ENCODE measurements at places on chromosomes 12 and 14.

DNA sequence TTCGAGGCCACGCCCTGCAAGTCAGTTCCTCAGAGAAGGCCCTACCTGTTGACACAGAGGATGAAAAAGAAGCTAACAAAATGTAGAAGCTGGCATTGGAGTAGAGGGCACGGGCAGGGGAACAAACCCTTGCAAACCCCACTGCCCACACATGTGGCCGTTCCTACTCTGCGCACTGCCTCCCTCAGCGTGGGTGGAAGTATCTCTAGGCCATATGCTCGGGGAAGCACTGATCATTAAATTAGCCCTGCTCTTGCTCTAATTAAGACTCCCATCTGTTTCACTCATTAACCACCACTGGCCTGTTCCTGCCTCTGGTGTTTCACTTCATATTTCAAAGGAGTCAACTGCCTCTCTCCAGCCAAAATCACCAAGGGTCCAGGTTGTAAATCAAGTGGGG is 201.2 kb upstream of the SFSWAP start:
- DNase-seq: no peak

DNA sequence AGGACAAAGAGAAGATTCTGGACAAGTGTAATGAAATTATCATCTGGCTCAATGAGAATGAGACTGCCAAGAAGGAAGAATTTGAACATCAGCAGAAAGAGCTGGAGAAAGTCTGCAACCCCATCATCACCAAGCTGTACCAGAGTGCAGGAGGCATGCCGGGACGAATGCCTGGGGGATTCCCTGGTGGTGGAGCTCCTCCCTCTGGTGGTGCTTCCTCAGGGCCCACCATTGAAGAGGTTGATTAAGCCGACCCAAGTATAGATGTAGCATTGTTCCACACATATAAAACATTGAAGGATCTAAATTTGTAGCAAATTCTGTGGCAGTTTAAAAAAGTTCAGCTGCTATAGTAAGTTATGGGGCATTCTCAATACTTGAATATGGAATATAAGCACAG is 174.3 kb upstream of the CCND2 start:
- DNase-seq: no peak

GRCh38 chr14:62253171-62253570 is 491.0 kb downstream of the SNAPC1 start:
- no peak for DNase-seq

GRCh38 chr14:51454351-51454750 is 197.4 kb upstream of the FRMD6 start:
- no peak for DNase-seq

GRCh38 chr12:64192644-64193444 is 29.3 kb downstream of the KICS2 start:
- no peak for DNase-seq

GRCh38 chr14:31834616-31835015 is 242.5 kb upstream of the ARHGAP5 start:
- no peak for DNase-seq

GRCh38 chr12:24937553-24938244 is 11.2 kb downstream of the BCAT1 start:
- no peak for DNase-seq

- no peak for DNase-seq
These were observed 14.0 kb downstream of the CEP83 start for GRCh38 chr12:94445662-94446061.

GRCh38 chr14:55762595-55763232 is 182.7 kb downstream of the KTN1 start:
- no peak for DNase-seq

GRCh38 chr14:96925422-96925821 is 128.2 kb downstream of the VRK1 start:
- no peak for DNase-seq

DNA sequence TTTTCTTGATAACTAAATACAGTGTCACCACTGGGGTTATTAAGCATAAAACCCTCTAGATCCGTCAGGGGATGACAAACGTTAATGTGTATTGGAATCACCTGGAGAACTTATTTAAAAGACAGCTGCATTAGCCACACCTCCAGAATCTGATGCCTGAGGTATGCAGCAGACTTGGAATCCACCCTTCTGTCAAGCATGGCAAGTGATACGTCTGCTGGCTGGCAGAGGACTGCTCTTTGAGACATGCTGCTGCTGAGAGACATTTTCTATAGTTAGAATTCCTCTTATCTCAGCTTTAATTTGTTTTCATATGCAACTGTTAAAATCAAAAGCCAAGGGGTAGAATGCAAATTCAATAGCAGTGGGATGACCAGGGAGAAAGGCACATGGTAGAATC is 496.3 kb downstream of the NELL2 start:
- no peak for DNase-seq

- no peak for DNase-seq
These were observed 266.2 kb downstream of the TMTC2 start for GRCh38 chr12:82952946-82953345.

- peak; percentile 10 for DNase-seq
These were observed at the start of gene LRRC9 for GRCh38 chr14:59919570-59920377. Gene LRRC9, plus strand, starts transcription at chr14:59920144.

GRCh38 chr14:81313775-81314429 is 86.2 kb downstream of the STON2 start:
- no peak for DNase-seq

- DNase-seq: no peak
These were observed 118.5 kb upstream of the FRMD6 start for GRCh38 chr14:51533160-51533559.

- no peak for DNase-seq
These were observed 26.3 kb upstream of the BBS10 start for GRCh38 chr12:76374386-76375020.

DNA sequence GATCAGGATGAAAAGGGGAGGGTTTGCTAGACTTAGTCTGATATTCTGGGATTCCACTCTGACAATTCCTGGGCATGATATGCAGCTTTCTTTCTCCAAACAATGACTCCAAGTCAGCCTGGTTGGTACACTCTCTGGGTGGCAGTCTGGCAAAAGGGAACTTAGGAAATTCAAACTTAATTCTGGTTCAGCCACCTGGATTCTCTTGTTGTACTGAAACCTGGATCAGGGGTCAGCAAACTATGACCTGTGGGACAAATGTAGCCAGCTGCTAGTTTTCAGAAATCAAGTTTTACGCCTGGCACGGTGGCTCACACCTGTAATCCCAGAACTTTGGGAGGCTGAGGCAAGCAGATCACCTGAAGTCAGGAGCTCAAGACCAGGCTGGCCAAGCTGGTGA is 6.2 kb downstream of the AMN1 start:
- no peak for DNase-seq

DNA sequence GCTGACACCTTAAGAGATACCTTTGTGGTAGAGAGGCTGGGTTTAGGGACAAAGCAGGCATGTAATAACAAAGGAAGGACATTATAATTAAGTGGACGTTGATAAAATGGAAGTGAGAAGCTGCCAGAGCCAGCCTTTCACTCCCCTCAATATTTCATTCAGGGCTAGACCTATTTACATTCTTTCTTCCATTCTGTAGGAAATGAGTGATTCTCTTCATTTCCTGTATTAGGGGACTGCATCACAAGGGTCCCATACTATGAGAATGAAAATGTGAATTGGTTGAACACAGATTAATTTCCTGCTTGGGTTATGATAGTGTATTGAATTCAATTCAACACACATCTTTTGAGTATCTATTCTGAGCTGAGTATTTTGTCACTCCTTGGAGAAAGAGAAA is 143.0 kb downstream of the OTOGL start:
- no peak for DNase-seq

- DNase-seq: no peak
These were observed 101.6 kb downstream of the SLC15A5 start for GRCh38 chr12:16175840-16176239.

DNA sequence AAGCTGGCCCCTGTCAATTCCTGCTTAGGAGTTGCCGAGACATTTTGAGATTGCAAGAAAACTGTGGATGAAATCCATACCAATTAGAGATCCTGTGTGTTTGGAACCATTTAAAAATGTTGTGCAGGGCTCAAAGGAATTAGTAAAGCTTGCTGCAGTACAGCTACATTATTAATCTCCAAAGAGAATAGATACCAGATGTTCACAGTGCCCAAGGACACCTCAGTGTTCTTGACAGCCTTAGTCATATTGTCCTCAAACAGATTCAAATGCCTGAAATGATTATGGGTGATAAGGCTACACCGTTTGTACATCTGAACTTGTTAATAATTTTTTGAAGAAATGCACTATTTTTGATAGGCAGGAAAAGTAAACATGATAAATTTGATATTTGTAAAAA is 164.6 kb downstream of the MSRB3 start:
- DNase-seq: no peak

- DNase-seq: no peak
These were observed 424.4 kb upstream of the LMO3 start for GRCh38 chr12:17030338-17030737.

- DNase-seq: no peak
These were observed 199.5 kb downstream of the TMEM132D start for GRCh38 chr12:129704232-129704830.

DNA sequence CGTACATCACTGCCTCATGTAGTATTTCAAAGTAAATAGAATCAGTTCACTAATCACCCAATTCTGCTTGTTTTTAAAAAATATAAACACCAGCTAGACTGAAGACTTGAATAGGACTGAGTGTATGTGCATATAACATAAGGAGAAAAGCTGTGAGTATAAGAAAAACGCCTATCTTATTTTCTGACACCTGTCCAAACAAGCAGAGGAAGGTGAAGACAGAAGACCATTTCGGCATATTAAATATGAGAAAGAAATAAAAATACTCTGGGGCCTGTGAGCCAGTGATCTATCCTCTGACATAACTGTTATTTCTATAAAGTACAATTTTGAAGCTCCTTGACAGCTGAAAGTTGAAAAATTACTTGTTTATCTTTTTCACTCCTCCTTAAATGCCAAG is 111.3 kb upstream of the EEA1 start:
- DNase-seq: no peak

GRCh38 chr12:8834230-8834629 is 11.8 kb downstream of the A2ML1 start:
- no peak for DNase-seq

- DNase-seq: peak; percentile 75
These were observed 612 bp downstream of the PPTC7 start for GRCh38 chr12:110582276-110583136.

DNA sequence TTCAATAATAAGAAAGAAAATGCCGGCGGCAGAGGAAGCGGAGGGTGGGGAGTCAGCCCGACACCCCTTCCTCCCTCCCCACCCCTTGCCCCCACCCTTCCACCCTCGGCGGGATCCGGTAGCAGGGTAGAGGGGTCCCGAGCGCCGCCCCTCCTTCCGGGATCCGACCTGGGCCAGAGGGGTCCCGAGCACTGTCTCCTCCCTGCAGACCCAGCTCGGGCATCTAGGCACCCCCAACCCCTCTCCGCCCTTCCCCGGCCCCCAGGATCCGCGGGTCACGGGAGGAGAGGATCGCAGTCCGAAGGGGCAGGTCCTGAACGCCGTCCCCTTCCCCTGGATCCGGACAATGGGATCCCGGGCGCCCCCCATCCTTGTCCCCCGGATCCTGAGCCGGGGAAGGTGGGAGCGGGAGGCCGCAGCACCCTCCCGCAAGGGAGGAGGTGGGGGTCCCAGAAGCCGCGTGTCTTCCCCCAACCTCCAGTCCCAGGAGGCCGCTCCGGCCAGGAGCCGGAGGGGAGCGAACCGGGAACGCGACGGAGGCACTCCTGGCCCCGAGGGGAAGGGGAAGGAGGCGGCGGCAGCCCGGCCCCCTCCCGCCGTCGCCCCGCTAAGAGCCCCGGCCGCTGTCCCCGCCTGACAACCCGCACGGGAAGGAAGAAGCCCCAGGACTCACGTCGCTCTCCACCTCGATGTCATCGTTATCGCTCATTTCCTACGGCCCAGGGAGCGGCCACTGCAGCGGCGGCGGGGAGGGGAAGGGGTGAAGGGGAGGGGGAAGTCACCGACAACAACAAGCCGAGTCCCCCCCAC is 481 bp downstream of the MAX start:
- no peak for DNase-seq

GRCh38 chr14:101851736-101852405 is 90.4 kb downstream of the PPP2R5C start:
- no peak for DNase-seq

GRCh38 chr12:47767216-47767724 is 5.8 kb upstream of the SLC48A1 start:
- DNase-seq: peak; percentile 60

- DNase-seq: no peak
These were observed 141.0 kb upstream of the ARHGAP5 start for GRCh38 chr14:31936115-31936514.

GRCh38 chr12:56391721-56392120 is 29.1 kb upstream of the APOF start:
- no peak for DNase-seq

DNA sequence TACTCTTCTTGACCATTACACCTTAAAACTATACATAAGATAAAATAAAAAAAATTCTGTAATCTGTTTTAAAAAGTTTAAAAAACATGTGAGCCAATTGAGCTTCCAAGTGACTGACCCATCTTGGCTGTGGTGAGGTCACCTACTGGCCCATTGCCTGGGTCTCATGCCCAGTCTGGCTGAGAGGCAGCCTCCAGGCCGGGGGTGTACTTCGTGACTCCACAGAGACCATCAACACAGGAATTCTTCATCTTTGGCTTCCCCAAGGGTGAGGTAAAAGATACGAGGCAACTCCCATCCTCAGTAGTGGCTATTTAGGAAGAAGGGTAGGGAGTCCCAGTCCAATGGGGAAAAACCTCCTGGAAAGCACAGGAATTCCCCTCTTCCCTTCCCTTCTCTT is 113.2 kb downstream of the APAF1 start:
- no peak for DNase-seq

DNA sequence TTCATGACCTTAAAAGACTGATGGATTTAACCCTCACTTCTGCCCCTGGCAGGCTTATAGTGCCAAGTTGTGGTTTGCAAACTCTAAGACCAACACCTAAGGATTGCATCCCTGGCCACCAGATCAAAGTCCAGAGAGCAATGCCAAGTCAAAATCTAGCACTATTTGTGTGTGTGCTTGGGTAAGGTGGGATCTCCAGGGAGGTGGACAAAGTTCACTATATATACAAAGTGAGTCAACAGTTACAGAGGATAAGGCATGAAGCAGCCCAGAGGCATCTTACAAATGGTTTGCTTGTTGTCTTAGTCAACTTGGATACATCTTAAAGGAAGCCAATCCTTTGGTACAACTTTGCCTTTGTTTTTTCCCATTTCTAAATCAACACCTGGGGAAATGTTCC is 137.3 kb downstream of the MSRB3 start:
- no peak for DNase-seq
